PC-3 (cell line): ENCODE measurements at places on chromosomes 12 and 14. TPM values are rescaled to one million over a fixed set of nuclear protein-coding genes. Genes with fewer than 3 reads are reported as not detected.
A peak's percentile ranks its signal among the peaks of the same experiment; 100 is the strongest.

DNA sequence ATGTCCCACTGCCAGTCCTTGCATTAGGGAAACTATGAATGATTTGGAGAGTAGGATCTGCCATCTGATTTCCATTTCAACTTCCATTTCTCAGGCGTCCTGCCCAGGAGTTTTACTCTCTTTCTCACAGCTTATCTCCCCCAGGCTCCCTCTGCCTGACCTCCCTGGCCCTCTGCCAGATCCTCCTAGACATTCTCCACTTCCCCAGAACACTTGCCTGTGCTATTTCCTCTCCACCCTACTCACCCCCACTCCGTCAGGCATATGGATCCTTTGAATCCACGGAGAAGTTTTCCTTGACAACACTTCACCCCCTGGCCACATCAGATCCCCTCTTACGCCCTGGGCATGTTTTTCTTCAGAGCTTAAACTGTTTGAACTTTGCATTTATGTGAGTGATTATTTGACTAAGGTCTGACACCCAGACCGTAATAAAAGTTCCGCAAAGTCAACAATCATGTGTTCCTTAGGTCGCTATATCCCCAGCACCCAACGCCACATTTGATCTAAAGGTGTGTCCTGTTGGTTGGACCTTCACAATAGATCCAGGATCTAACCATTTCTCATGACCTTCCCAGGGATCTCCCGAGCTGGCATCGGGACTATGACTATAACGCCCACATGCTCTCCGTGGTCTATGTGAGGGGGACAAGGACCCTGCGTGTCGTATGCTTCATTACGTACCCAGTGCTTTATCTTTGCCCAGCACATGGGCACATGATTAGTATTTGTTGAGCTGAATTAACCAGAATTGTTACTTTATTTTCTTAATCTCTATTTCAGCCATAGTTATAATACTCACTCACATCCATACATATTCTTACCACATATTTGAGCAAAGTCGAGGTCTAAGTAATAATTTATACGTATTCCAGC lies 255.8 kb upstream of the FOXN3 start:
- H3K4me1 ChIP-seq = no peaks in the 10 kb centered on the region; the same call in 1 of the 2 replicates
- H3K27me3 ChIP-seq = no peaks in the 10 kb centered on the region
- no peaks in the 10 kb centered on the region for H3K36me3 ChIP-seq
- DNase-seq = peak; percentile 3
- no peak overlapping the region for H3K4me3 ChIP-seq

GRCh38 chr12:2638273-2639019 lies 156.3 kb upstream of the FKBP4 start:
- H3K4me1 ChIP-seq = peaks cover 12% of the 10 kb centered on the region
- peaks cover 20% of the 10 kb centered on the region for H3K27me3 ChIP-seq
- H3K4me3 ChIP-seq = no peak overlapping the region
- DNase-seq = no peak
- no peak overlapping the region for H3K27ac ChIP-seq

DNA sequence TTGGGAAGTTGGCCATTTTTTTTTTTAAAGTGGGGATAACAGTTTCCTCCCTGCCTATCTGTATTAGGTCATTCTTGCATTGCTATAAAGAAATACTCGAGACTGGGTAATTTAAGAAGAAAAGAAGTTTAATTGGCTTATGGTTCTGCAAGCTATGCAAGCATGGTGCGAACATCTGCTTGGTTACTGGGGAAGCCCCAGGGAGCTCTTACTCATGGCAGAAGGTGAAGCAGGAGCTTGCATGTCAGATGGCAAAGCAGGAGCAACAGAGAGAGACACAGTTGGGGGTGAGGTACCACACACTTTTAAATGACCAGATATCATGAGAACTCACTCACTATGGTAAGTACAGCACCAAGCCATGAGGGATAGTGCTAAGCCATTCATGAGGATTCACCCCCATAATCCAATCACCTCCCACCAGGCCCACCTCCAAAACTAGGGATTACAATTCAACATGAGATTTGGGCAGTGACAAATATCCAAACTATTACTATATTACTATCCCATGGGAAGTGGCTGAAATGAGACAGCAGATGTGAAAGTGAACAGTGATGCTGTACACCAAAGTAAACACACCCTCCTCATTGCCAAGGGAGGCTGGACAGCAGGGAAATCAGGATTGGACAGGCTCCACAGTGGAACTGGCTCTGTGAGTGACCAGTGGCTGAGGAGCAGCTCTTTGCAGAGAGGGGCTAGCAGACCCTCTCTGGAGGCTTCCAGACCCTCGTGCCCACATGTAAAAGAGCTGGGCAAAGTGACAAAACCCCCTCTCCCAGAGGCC lies 40.5 kb downstream of the CRACR2A start:
- no peaks in the 10 kb centered on the region for H3K4me1 ChIP-seq
- no peak overlapping the region for H3K27ac ChIP-seq
- no peaks in the 10 kb centered on the region for H3K36me3 ChIP-seq
- no peak for DNase-seq

Gene BICDL1
- 3.6 and 5.8 TPM in 2 replicates for total RNA-seq

DNA sequence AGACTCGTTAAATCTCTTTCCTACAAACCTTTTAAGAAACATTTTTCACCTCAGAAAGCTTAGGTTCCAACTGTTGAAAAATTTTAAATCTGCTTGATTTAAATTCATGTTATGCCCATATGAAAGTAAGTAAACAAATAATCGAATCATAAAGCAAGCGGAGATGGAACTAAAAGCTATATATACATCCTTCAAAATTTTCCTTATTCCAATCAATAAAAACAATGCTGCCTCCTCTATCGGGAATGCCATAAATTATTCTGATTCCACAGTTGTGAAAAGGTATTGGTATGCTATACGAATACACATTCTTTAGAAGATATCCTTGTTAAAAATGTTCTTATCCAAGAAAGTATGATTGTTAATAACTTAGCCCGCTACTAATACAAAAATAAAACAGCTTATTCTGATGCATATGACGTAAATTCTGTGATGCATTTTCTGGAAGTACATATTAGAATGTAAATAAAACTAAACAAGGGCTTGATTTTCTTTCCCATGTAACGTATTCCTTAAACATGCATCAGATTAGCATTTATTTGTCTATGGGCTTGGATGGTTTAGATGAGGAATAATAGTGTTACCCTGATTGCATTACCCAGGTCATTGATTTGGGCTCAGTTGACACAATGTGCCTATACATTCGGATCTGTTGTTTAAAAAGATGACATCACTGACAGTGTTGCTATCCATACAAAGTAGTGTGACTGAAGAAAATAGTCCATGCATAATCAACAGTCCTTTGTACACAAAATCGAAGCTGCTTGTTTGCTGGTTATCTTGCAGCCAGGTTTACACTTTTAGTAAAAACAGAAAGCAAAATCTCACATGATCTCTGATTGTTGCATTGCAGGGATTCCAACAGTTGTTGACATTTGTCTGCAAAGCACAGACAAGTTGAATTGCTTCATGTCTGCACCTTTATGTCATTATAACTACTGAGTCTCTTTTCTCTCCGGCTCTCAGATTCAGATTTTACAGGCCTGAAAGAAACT lies 656 bp upstream of the DTD2 start:
- no peaks in the 10 kb centered on the region for H3K36me3 ChIP-seq
- no peak for DNase-seq
- no peak overlapping the region for H3K27ac ChIP-seq

GRCh38 chr12:43988838-43989560 lies 153.1 kb downstream of the TMEM117 start:
- H3K27me3 ChIP-seq = no peaks in the 10 kb centered on the region
- H3K4me1 ChIP-seq = peaks cover 15% of the 10 kb centered on the region
- H3K4me3 ChIP-seq = peak overlapping the region; percentile 55

DNA sequence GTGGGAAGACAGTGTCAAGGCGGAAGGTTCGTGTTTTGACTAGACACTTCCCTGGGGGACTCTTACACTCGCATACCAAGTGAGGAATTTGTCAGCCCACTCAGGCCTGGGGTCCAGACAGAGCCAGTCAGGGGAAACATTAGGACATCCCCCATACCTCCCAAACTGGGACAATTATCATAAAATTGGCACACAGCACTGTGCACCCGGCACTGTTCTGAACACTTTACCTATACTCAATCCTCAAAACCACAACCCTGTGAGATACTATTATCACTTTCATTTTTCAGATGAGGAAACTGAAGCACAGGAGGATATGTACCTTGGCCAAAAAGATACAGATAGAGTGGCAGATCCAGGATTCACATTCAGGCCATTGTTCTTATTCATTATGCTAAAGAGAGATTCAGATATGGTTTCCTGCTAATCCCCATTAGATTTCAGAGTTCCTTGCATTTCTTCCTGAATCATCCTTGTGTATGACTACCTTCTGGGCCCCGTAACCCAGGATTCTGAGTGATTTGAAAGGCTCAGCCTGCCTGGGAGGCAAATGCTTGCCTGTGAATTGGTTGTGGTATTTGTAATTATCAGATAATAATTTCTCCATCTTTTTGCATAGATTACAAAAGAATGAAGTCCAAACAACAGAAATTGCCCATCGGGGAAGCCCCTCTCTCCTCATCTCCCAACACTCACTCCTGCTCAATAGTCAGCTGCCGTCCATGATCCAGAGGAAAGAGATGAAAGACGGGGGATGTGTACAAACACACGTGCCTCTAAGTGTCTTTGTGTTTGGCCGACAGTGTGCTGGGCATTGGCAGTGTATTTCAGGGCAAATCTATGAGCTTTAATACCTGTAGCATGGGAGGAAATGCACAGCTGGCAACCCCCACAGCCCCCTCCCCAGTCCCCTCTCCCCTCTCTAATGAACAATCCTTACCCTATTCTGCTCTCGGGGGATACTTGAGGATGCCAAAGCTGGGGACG lies 4.6 kb downstream of the TAC3 start:
- no peak overlapping the region for H3K4me3 ChIP-seq
- no peak overlapping the region for H3K27ac ChIP-seq
- H3K27me3 ChIP-seq = peaks cover 35% of the 10 kb centered on the region
- no peaks in the 10 kb centered on the region for H3K36me3 ChIP-seq

DNA sequence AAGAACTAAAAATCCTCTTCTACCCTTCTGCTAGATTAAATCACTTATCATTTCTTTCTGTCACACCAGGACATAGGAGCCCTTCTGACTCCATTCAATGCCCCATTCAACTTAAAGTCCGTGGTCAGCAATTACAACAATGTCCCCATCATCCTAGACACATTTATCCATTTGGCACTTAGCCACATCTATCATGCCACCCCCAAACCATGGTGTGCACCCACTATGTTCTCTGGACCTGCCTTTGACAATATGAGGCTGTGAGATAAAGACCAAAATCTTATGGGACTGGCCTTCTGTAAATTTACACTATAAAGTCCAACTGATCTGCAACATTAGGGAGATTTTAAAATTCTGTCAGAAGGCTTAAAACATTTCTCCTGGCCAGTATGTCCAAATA lies 104.4 kb downstream of the SSPN start:
- H3K27ac ChIP-seq = peak overlapping the region; percentile 75
- DNase-seq = no peak
- no peaks in the 10 kb centered on the region for H3K36me3 ChIP-seq
- peaks cover 18% of the 10 kb centered on the region for H3K4me1 ChIP-seq
- peak overlapping the region; percentile 60; the same call in 1 of the 2 replicates for H3K4me3 ChIP-seq

- H3K27me3 ChIP-seq = no peaks in the 10 kb centered on the region
- no peak overlapping the region for H3K4me3 ChIP-seq
- no peaks in the 10 kb centered on the region for H3K36me3 ChIP-seq
- H3K4me1 ChIP-seq = peaks cover 15% of the 10 kb centered on the region
Observed at GRCh38 chr12:95830335-95831089, 28.2 kb upstream of the SNRPF start.

Gene HOXC12
- 0.33 and 1.2 TPM in 2 replicates for total RNA-seq

Gene RFLNA
- not detected in 2 replicates for total RNA-seq

GRCh38 chr12:116896411-116896924 lies 14.3 kb upstream of the FBXW8 start:
- no peaks in the 10 kb centered on the region for H3K4me1 ChIP-seq
- H3K4me3 ChIP-seq = no peak overlapping the region
- DNase-seq = no peak
- no peaks in the 10 kb centered on the region for H3K36me3 ChIP-seq
- no peaks in the 10 kb centered on the region for H3K27me3 ChIP-seq

GRCh38 chr14:94599656-94600004 lies 12.6 kb upstream of the SERPINA3 start:
- peak overlapping the region; percentile 96 for H3K27ac ChIP-seq
- no peaks in the 10 kb centered on the region for H3K27me3 ChIP-seq
- H3K4me3 ChIP-seq = no peak overlapping the region
- H3K4me1 ChIP-seq = peaks cover 36% of the 10 kb centered on the region
- no peak for DNase-seq
- H3K36me3 ChIP-seq = no peaks in the 10 kb centered on the region

Gene PZP
- total RNA-seq = not detected in 2 replicates

DNA sequence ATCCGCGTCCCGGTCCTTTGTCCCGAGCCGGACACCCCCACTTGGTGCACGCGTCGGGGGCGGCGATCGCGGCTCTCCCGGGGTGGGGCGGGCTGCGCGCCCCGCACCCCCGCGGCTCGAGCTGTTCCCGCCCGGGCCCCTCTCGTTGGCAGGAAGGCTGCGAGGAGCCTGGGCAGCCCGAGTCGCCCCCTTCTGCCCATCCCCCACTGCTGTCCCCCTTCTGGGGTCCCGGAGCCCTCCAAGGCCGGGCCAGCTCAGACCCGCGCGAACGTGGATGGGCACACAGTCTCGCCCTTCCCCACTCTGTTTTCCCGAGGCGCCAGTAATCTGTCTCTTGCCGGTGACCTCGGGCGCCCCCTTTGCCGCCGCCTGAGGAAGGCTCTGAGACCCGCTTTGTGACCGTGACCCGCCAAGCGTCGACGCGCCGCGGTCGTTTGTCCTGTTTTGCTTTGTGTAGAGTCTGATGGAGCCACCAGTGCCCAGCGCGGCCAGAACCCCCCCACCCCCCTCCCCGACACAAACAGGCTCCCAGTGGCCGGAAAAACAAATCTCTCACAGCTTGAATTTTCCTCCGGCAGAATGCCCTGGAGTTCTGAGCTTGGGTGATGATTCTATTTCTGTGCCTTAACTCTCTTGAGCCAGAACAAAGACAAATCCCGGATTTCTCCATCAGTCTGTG lies 610 bp downstream of the C14orf132 start:
- H3K36me3 ChIP-seq = no peaks in the 10 kb centered on the region
- H3K4me3 ChIP-seq = no peak overlapping the region
- H3K4me1 ChIP-seq = no peaks in the 10 kb centered on the region
- peaks cover 69% of the 10 kb centered on the region for H3K27me3 ChIP-seq

GRCh38 chr14:99909513-99910064 lies 116.4 kb downstream of the EML1 start:
- no peak overlapping the region for H3K4me3 ChIP-seq
- 0 out of 2 replicates have a peak, but pooled peaks cover 3% of the 10 kb centered on the region for H3K36me3 ChIP-seq
- H3K4me1 ChIP-seq = peaks cover 13% of the 10 kb centered on the region
- DNase-seq = no peak

Gene CHGA
- not detected in 2 replicates for total RNA-seq

DNA sequence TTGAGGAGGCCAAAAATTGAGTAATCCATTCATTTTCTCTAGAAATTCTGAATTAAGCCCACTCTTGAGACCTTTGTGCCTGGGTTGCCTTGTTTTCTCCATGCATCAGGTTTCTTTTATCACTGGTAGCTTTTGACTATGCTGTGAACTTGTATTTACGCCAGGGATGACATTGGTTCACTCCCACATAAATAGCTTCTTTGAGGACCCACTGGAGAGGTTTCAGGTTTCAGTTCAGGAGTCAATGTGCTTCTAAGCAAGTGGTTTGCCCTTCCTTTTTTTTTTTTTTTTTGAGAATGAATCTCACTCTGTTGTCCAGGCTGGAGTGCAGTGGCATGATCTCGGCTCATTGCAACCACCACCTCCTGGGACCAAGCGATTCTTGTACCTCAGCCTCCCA lies 10.2 kb upstream of the SLC17A8 start:
- no peak overlapping the region for H3K4me3 ChIP-seq
- H3K36me3 ChIP-seq = no peaks in the 10 kb centered on the region
- H3K27me3 ChIP-seq = peaks cover 21% of the 10 kb centered on the region

Gene FAIM2
- 0.18 TPM in 1 of 2 replicates, not detected in the other for total RNA-seq
